ENCODE measurements at places on chromosomes 4 and X. TPM values are rescaled to one million over a fixed set of nuclear protein-coding genes. Genes with fewer than 3 reads are reported as not detected.

Gene GUF1
- 17.2 TPM for total RNA-seq

Gene FSTL5
- 0.12 TPM for total RNA-seq

Gene PRSS12
- 1.4 TPM for total RNA-seq

Gene ZMAT1
- 2.3 TPM for total RNA-seq

Gene STAG2
- 17.5 TPM for total RNA-seq

Gene LCORL
- 7.7 TPM for total RNA-seq

Gene C4orf36
- total RNA-seq, result 0.66 TPM

Gene TMPRSS11D
- not detected for total RNA-seq

Gene KDR
- 8.1 TPM for total RNA-seq

Gene SPANXB1
- total RNA-seq, result not detected

Gene LNX1
- 2.3 TPM for total RNA-seq

Gene EGFL6
- not detected for total RNA-seq

Gene PCYT1B
- total RNA-seq, result 0.04 TPM

Gene MAGEB16
- total RNA-seq, result not detected

Gene TXK
- 1.5 TPM for total RNA-seq

Gene CACNA1F
- not detected for total RNA-seq

Gene SLC10A4
- not detected for total RNA-seq

Gene RIPPLY1
- total RNA-seq, result 0.90 TPM

DNA sequence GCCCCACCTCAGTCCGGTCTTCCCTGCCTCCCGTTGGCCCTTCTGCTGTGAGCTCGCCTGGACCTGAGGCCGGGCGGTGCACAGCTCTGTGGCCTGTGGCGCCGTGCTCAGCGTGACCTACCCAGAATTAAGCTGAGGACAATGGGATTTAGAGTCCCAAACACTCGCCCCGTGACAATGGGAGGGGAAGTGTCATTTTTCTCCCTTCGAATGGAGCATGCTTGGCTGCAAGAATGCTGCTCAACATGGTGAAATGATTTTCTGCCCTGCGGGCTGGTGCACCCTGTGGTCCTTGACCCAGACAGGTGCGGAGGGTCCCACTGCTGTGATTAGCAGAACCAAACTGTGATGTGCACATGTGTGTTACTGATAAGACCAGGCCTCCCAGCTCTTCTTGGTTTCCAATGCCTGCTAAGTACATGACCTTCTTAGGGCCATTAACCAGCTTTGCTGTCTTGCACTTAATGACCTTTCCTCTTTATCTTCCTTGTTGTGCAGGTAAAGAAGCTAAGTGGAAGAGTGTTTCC is 772 bp downstream of the EOLA1 start:
- DNase-seq, result no peak

DNA sequence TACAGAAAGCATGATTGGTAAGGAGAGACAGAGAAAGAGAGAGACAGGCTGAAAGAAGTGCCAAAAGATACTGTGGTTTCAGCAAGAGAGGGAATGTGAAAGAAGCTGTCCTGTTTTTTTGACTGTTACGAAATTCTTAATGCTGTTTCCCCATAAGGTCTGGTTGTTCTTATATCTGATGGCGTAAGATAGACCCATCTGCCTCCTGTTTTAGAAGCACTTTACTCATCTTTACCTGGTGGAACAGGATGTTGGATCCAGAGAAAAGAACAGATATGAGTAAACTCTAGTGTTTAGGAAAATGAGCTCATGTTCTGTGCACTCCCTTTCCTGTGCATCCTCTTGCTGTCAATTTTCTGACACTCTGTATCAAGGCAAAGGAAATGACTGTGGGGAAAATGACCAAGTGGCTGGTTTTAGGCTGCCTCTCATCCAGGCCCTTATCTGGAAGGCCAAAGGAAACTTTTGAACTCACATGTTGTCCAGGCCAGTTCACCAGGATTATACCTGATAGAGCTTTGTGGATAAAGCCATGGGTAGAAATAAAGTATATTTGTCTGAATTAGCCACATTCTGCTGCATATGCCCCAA is 311.7 kb upstream of the HTR2C start:
- DNase-seq, result no peak

DNA sequence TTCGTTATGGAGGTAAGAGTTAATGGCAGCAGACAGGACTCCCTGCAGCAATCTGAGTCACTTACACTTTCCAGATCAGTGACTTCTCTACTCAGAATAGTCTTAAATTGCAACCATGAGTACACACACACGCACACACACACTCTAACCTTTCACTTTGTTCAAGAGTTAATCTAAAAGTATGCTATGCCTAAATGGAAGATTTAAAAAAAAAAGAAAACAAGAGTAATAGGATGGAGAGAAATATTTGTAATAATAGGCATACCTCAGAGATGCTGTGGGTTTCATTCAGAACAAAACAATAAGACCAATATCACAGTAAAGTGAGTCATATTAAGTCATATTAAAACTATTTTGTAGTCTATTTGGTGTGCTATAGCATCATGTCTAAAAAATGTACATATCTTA is 969.1 kb upstream of the PCDH10 start:
- no peak for DNase-seq

GRCh38 chrX:70485466-70485865 is 40.8 kb downstream of the DLG3 start:
- DNase-seq, result no peak

- no peak for DNase-seq
Observed at GRCh38 chrX:23953908-23954269, 46.1 kb downstream of the CXorf58 start.

- DNase-seq, result no peak
Observed at GRCh38 chr4:13938299-13938698, 310.8 kb upstream of the BOD1L1 start.

- DNase-seq, result no peak
Observed at GRCh38 chrX:154800478-154801210, 4.6 kb downstream of the MPP1 start.

- DNase-seq, result no peak
Observed at GRCh38 chrX:82813671-82814078, 694.4 kb upstream of the POU3F4 start.

DNA sequence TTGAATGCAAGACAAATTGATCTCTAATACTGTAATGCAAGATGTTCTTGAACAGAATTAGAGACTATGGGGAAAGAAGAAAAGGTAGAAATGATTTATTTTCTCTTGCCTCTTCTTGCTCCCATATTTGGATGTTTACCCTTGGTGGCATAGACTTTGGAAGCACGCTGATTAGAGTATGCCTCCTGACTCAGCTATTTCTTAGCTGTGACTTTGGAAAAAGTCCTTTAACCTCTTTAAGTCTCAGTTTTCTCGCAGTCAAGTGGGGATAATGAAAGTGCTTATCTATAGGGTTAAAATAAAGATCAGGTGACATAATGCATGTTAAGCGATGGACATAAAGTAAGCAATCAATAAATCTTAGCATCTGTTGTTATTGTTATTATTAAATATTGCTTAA is 545.5 kb downstream of the GLUD2 start:
- DNase-seq, result no peak

DNA sequence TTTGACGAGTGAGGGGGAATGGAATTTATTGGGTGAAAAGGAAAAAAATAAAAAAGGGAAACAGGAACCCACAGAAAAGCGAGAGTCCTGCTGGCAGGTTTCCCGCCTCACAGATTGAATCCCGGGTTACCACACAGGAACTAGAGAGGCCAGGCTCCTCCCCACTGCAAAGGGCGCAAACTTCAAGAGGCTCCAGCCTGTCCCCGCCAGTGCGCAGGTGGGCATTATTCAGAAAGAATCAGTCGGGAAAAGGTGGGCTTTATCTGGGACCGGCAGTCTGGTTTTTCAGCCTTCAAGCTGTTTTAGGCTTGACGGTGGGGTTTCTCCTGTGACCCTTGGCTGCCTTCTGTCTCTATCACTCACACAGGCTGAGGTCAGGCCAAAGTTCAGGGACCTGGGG is 1496.8 kb downstream of the RPA4 start:
- DNase-seq, result no peak

DNA sequence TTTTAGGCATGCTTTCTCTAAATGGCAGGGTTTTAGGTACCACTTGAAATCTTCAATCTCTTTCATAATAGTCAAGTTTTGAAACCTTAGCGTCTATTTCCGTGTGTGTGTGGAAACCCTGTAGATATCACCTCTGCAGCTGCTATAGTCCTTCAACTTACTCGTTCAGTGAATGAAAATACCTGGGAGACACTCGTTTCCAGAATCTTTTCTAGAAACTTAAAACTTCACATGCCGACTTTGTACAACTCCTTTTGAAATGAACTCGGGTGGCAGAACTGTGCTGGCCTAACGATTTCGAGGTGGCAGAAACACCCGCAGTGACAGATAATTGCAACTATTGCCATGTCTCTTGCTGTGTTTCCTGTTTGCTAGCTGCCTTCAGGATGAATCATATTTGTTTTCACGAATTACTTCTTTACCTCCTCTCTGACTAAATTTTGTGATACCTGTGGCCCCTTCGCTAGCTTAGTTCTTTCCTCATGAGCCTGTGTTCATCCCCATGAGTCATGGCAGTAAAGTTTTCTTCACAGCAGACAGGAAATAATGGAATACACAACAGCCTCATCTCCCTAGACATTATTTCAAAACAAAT is 104.7 kb upstream of the SMIM10 start:
- DNase-seq, result no peak

- no peak for DNase-seq
Observed at GRCh38 chrX:38948046-38948445, 146.8 kb downstream of the MID1IP1 start.

- no peak for DNase-seq
Observed at GRCh38 chr4:39154009-39154408, 28.3 kb upstream of the WDR19 start.

- DNase-seq, result no peak
Observed at GRCh38 chr4:23943478-23943877, 53.6 kb upstream of the PPARGC1A start.

GRCh38 chr4:122783301-122784215 is 43.1 kb upstream of the FGF2 start:
- DNase-seq, result peak; percentile 58

DNA sequence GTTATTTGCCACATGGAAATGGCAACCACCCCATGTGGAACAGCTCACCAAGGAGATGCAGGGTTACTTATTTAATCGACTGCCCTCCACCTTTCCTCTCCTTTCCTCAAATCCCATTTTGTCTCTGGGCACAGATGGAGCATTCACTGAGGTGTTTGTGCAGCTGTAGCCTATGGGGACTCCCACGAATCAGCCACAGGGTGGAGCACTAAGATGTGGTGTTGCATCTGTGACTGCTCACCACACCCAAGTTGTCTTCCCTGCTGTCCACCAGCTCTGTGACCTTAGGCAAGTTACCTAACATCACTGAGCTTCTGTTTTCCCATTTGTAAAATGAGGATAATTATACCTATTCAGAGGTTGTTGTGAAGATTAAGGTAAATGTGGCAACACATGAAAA is 252.4 kb upstream of the CPEB2 start:
- no peak for DNase-seq

GRCh38 chr4:86910820-86911684 is 18.8 kb upstream of the C4orf36 start:
- DNase-seq, result no peak

DNA sequence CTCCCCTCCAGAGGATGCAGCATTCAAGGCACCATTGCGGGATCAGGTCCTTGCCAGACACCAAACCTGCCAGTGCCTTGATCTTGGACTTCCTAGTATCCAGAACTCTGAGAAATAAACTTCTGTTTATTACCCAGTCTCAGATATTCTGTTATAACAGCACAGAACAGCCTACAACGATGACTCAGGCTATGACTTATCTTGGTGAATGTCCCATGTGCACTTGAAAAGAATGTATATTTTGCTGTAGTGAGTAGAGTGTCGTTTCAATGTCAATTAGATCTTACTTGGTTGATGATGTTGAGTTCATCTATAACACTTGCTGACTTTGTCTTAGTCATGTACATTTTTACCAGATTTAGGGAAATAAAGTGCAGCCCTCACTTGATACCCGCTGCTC is 34.5 kb upstream of the PGRMC1 start:
- DNase-seq, result no peak

- DNase-seq, result no peak
Observed at GRCh38 chr4:177033632-177034031, 240.9 kb upstream of the VEGFC start.

- DNase-seq, result no peak
Observed at GRCh38 chr4:118340109-118340508, 12.7 kb downstream of the PRSS12 start.

DNA sequence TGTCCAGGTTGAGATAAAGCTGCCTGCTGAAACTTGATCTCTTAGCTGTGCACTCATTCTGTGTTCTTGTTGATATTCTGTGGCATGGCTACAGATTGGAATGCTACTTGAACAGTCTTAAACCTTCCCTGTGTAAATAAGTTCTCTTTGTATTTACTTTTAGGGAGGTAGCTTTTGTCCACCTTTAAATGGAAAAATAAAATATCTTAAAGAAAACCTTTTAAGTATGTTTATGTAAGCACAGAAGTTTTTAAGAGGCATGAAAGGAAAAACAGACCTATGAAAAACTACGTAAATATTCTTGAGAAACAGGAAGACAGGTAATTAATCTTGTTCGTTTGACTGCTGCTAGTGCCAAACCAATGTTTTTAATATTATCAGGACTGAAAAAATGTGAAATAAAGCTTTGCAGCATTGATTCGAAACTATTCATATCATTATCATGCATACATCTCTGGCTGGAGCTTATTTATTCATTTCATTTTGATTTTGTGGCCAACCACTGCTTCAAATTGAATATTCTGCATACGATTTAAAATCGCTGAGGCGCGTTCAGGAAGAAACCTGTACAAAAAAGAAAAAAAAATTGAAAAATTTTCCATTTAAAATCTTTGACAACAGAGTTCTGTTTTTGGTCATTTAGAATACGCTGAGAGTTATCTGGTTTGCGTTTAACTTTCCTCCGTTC is 17.8 kb downstream of the HSD17B13 start:
- no peak for DNase-seq

GRCh38 chrX:22035236-22035635 is 3.1 kb downstream of the PHEX start:
- DNase-seq, result no peak

DNA sequence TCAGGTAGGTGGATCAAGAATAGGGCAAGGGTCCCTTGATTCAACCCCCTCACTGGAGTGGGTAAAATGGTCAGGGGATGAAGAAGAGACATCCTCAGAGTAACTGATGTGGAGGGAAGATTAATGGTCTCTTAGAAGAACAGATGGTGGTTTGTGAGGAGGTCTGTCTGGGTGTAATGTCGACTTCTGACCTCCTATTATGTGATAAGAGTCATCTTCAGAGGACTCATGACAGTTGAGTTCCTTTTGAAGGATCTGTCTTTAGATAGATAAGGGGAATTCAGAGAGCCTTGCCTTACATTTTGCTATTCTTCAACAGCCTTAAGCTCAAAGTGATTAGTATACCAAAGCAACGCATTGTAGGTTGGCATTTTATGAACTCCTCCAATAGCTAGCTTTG is 27.1 kb upstream of the MAGEA8 start:
- DNase-seq, result no peak
